ENCODE measurements at places on chromosomes 5 and 9.

DNA sequence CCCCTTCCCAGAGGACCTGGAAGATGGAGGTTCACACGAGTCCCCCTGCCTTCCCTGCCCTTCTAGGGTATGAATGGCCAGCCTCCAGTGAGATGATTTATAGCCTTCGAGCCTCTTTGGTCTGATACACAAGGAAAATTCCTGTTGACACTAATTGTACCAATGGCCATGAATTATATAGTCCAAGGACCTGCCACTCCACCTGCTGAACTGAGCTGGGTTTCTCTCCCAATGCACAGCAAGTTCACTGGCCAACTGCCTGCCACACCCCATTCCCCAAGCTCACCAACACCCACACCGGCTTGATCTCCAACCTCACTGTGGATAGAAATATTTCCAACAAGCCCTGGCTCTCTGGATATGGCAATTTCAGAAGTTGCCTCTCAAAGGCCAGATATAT, 9.3 kb upstream of the ADRA1B start:
- no peak for DNase-seq

GRCh38 chr5:168227001-168227400, 64.4 kb upstream of the WWC1 start:
- no peak for DNase-seq

GRCh38 chr9:111965566-111966019, 69.0 kb downstream of the UGCG start:
- DNase-seq: peak; percentile 82

DNA sequence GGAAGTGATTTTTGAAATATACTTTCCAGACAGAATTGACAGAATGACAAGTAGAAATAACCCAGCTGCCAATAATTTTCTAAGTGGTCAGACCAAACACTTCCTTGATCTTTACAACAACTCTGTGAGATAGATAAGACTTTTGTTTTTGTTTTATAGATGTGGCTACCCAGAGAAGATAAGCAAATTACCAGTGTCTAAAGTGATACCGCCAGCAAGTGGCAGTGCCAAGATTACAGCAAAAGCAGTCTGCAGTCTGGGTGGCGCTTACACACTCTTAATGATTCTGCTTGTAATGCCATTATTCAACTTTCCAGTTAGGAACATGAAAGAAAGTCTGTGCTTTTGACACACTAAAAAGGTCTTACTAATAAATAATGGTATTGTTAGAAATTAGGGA, 92.1 kb downstream of the HCN1 start:
- no peak for DNase-seq

GRCh38 chr9:26157411-26157810, 479.2 kb upstream of the TUSC1 start:
- no peak for DNase-seq

DNA sequence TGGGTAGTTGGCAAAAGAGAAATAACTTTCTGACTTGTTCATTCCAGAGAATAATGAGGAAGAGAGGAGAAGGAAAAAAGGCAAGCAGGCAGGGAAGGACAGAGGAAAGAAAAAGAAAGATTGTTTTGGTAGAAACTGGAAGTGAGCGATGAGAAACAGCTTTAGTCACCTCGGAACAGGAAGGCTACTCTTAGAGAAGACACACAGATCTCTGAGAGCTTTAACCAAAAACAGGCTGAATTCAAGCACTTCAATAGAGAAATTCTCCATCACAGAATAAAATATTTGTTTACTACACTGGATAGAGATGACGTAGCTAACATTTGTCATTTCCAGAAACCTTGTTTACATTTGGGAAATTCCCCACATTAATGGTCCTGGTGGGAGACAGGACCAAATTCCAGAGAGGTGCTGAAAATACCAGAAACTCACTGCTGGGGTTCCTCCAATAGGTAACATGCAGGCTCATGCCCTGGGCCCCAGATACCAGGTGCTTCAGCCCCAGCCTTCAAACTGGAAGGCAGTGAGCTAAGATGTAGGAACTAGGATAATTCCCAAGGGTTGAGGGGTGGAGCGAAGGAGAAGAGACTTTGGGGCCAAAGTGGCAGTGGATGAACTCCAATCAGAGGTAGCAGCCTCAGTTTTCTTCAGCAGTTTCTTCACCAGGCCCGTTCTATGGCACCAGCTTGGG, 227.7 kb upstream of the GRAMD2B start:
- DNase-seq: no peak

DNA sequence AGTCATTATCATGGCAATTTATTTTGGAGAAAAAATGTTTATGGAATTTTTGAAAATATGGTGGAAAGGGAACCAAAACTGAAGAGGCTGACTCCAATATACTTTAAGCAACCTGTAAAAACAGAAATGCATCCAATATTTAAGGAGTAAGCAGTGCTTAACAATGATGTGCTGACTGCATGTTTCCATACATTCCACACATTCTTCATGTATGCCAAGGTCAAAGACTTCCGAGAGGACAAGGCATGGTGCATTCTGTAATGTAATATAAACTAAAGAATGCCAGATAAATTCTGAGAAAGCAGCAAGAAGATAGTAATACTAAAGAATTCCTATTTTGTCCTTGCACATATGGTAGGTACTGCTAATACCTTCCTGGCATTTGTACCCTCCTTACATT, 2015.9 kb upstream of the CDH9 start:
- no peak for DNase-seq

DNA sequence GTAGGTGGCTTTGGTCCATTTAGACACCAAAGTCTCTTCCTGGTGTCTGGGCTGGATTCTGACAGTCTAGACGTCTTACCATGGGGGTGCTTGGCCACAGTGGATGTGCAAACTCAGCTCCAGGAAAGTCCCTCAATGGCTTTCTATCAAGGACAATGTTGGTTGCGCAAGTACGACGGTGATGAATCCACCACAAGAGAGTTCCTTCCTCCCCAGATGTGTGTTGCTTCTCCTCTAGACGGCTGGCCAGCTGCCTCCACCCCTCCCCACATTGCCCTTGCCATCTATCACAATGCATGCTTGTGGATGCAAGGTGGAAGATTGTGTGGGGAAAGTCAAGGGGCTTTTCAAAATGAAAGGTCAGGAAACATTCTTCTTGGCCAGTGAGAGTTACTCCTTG, 89.7 kb upstream of the IRX2 start:
- DNase-seq: no peak

DNA sequence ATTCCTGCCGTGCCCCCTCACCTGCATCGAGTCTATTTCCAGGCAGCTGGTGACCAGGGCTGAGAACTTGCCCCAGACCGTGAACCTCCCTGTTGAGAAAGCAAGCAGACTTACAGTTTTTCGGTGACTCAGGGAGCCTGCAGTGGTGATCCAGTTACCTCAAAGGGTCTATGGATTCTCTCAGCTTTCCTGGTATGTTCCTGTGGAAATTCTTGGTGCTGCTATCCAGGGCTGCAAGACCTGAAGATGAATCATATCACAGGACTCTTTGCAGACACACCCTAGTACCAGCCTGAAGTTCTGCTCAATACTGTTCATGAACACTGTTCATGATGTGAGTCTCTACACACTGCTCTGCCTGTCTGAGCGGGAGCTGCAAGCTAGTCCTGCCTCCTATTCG, 154.7 kb downstream of the WDR70 start:
- DNase-seq: no peak

DNA sequence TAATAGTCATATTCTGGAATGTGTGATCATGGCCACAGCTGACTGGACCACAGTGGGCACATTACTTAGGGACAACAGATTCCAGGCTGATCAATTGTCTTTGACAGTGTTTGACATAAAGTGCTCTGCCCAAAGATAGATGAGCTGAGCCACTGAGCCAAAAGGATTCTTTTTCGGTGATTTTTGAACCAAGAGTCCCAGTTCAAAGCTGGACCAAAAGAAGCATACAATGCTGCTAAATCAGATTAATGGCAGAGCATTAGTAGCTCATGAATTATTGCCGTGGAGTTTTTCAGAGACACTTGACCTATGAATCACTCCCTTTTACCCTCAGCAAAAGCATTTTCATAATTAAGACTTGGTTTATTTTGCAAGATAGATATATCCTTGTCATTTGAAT, 160.6 kb downstream of the IZUMO3 start:
- DNase-seq: no peak

DNA sequence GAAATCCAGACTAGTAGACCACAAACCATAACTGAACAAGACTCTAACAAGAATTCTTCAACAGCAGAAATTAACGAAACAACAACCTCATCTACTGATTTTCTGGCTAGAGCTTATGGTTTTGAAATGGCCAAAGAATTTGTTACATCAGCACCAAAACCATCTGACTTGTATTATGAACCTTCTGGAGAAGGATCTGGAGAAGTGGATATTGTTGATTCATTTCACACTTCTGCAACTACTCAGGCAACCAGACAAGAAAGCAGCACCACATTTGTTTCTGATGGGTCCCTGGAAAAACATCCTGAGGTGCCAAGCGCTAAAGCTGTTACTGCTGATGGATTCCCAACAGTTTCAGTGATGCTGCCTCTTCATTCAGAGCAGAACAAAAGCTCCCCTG, 68.6 kb downstream of the VCAN start:
- DNase-seq: no peak

DNA sequence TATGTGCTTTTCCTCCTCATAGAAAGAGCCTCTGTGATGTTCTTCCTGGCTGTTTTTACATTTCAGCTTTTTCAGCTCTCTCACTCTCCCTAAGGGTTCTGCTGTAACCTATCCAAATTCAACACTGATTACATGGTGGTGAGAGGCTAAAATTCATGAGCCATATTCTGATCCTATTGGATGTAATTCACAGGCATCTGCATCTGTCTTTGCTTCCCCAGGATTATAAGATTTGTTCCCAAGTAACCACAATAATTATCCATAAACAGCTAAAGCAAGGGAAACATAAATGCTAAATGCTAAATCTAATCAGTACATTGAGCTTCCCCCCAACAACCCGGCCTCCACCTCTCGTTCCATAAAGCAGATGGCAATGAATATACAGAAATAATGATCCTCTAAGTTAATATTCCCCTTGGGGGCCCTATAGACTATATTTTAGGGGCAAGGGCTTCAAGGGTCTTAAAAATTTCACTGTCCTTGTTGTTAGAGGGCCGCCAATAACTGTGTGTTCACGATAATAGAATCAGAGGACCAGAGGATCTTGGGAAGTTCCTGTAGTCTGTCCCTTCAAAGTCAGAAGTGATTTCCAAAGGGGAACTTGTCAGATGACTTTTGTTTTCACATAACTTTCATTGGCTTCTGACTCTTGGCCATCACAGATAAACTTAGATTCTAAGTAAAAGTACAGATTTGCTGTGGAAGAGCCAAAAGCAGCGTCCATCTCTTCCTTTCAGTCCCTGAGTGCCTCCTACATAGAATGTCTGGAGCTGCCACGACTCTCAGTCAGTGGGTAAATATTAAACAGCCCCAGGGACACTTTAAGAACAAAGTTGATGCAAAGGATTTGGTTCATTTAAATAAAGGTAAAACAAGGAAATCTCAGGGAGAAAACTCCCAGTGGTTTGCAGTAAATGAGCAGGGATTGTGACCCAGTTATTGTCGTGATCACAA, 125.6 kb downstream of the ALDH1A1 start:
- no peak for DNase-seq

GRCh38 chr9:110114859-110115201, 93.1 kb downstream of the C9orf152 start:
- no peak for DNase-seq

GRCh38 chr5:42564689-42565356, 141.6 kb downstream of the GHR start:
- DNase-seq: no peak

DNA sequence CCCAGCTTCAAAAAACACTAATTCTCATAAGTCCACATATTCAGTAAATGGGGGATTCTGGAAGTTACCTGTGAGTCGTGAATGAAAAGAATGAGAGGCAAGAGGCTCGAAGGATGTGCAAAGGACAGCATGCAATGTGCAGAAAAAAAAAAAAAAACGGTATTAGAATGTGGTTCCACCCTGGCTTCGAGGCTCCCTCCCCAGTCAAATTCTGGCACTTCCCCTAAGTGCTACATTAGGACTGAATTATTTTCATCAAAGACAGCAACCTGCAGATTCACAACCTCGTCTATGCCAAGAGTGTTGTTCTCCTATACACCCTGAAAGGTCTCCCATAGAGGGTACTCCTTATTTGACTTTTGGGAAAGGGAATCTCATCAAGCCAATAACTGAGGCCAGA, 16.5 kb downstream of the CAPSL start:
- DNase-seq: no peak

- DNase-seq: no peak
These were observed 224.2 kb downstream of the MELK start for GRCh38 chr9:36796671-36797419.

- DNase-seq: no peak
These were observed 35.3 kb upstream of the CLPTM1L start for GRCh38 chr5:1380011-1380817.

- no peak for DNase-seq
These were observed 1023.1 kb upstream of the WWC1 start for GRCh38 chr5:167268337-167268736.

GRCh38 chr9:78133751-78134150, 102.1 kb upstream of the CEP78 start:
- DNase-seq: no peak

DNA sequence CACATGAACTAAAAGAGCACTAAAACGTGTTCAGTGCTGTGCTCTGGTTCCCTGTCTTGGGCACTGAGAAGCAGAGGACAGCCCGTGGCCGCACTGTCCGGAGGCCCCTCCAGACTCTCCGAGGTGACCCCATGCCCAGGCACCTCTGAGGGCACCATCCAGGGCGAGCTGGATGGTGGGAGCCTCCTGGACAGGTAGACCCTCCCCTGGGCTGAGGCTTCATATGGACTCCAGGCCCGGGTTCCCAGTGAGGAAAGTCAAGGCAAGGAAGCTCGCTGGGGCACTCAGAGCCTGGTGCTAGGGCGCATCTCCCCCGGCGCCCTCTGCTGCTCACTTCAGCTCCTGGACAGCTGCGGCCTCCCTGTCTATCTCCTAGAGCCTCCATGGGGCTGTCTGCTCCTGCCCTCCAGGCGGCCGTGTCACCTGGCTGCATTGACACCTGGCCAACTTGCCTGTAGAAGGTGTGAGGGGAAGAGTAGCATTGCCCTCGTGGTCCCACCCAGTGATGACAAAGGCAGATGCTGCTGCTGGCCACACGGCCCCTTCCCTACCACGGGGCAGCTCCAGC, 178.2 kb upstream of the IRX1 start:
- DNase-seq: no peak

DNA sequence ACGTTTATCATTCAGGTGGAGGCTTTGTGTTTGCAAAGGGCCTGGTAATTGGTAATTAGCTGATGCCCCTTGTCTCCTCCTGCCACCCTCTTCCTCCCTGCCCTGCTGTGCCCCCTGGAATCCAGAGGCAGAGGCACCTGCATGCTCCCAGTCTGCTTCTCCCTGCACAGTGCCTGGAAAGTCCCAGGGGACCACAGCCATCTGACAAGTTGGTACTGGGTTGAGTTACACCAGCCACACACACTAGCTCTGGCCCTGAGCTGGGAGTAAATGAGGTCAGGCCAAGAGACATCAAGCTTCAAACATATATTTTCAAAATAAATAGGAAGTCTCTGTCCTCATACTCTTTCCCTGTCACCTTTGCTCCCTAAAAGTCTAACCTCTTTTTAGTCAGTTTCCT, 56.3 kb downstream of the INSYN2B start:
- DNase-seq: no peak

GRCh38 chr5:90274216-90274615, 135.3 kb downstream of the CETN3 start:
- no peak for DNase-seq

All from fibroblast of skin of left quadriceps (primary cell).